ENCODE measurements at places on chromosomes 6 and 20.
A peak's percentile ranks its signal among the peaks of the same experiment; 100 is the strongest.

GRCh38 chr20:43755390-43755789 lies 28.6 kb upstream of the GTSF1L start:
- DNase-seq = no peak

- DNase-seq = no peak
Measured at GRCh38 chr20:18977441-18977840, 163.9 kb downstream of the SCP2D1 start.

DNA sequence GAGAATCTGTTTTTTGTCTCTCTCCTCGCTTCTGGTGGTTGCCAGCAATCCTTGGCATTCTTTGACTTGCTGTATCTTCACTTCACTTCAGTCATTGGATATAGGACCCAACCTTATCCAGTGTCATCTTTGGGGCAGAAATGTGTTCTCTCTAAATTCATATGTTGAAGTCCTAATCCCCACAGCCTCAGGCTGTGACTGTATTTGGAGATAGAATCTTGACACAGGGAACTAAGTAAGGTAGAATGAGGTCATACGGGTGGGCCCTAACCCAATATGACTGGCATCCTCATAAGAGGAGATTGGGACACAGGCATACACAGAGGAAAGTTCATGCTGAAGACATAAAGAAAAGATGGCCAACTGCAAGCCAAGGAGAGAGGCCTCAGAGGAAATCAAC lies 51.9 kb upstream of the TPD52L1 start:
- DNase-seq = no peak

GRCh38 chr6:83514466-83514865 lies 2.1 kb downstream of the PRSS35 start:
- DNase-seq = no peak

- no peak for DNase-seq
Measured at GRCh38 chr20:12728782-12729181, 280.0 kb upstream of the SPTLC3 start.

DNA sequence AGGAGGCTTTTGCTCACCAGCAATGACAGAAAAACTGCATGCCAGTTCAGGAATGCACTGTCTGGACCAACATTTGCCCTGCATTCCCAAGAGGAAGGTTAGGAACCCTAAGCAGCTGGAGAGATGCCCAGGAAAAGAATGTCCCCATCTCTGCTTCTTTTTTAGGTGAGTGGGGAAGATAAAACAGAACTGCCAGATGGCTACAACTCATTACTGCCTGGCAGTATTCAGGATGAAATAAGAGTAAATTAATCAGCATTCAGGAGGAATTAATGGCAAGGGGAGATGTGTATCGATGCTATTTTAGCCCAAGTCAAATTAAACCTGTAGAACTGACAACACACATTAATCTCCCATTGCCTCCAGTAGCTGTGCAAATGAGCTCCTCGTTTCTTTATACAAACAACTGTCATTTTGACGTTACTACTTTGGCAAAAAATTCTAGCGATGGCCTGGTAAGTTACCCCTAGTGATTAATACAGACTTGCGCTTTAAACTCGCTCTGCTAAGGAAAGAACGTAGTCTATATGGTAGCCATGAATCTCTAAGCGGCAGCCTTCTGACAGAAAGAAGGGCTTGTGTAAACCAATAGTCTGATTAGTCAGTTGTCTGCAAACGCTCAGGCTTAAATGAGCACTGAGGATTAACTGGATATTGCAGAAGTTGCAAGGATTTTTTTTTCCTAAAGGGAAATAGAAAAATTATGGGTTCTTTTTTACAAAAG lies 16.7 kb upstream of the SMLR1 start:
- peak; percentile 98 for DNase-seq

DNA sequence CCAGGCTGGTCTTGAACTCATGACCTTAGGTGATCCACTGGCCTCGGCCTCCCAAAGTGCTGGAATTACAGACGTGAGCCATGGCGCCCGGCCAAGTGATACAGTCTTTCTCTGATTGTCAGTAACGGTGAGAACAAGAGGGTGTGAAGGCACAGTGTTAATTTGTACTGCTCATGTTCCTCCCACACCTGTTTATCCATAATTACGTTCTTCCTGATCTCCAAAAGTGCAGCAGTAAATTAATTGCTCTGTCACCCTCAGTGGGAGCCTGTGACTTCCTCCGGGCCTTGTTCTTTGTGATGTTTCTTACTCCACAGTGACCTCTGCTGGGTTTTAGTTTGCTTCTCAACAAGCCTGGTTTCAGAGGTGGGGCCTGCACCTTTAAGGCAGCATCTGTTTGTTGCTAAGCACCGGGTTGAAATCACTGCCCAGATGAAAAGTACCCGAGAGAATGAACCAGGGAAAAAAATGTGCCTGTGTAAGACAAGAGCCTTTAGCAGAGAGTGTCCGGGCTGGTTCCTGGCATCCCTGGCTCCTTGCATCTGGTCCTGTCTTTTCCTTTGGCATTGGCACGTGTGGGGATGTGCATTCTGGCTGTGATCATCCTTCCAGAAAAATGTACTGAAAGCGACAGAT lies 89.1 kb upstream of the CLDN20 start:
- peak; percentile 98 for DNase-seq

DNA sequence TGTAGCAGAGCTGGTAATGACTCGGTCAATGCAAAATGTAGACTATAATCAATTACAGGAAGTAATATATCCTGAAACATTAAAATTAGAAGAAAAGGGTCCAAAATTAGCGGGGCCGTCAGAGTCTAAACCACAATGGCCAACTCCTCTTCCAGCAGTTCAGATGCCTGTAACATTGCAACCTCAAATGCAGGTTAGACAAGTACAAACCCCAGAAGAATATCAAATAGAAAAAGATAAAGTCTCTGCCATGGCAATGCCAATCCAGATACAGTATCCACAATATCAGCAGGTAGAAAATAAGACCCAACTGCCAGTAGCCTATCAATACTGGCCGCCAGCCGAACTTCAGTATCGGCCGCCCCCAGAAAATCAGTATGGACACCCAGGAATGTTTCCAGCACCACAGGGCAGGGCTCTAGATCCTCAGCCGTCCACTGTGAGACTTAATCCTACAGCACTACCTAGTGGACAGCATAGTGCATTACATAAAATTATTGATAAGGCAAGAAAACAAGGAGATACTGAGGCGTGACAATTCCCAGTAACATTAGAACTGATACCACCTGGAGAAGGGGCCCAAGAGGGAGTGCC lies 158.4 kb downstream of the GPX5 start:
- DNase-seq = peak; percentile 59

DNA sequence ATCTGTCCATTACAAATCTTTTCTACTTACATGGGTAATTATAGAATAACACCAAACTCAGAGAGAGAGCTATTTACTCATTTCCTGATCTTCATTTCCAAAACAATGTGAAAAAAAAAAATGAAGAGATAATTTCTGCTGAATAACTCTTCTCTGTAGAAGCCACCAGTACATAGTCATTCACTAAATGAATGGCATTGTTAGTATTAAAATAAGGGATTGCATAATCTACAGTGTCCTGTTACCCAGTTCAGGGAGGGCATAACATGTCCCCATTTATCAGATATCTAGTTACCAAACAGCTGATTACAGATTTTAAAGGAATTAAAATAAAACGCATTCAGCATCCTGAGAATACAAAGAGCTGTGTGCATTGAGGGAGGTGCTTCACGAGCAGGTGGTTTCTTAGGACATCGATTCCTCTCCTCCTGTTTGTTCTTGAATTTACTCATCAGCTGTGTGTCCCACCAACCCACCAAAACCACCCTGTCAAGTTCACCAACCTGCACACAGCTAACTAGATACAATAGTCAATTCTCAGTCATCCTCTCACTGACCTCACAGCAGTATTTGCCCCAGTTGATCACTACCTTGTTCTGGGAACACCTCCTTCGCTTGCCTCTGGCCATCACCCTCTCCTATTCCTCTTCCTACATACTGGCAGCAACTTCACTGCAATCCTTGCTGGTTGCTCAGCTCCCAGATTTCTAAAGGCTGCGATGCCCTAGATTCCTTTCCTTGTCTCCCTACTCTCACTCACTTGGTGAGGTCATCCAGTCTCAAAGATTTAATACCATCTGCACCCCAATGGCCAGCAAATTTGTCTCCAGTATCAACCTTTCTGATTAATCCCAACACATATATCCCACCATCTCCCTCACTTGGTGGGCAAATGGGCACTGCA lies 18.7 kb downstream of the CNKSR3 start:
- no peak for DNase-seq

- DNase-seq = no peak
Measured at GRCh38 chr6:8574749-8575468, 139.6 kb upstream of the SLC35B3 start.

DNA sequence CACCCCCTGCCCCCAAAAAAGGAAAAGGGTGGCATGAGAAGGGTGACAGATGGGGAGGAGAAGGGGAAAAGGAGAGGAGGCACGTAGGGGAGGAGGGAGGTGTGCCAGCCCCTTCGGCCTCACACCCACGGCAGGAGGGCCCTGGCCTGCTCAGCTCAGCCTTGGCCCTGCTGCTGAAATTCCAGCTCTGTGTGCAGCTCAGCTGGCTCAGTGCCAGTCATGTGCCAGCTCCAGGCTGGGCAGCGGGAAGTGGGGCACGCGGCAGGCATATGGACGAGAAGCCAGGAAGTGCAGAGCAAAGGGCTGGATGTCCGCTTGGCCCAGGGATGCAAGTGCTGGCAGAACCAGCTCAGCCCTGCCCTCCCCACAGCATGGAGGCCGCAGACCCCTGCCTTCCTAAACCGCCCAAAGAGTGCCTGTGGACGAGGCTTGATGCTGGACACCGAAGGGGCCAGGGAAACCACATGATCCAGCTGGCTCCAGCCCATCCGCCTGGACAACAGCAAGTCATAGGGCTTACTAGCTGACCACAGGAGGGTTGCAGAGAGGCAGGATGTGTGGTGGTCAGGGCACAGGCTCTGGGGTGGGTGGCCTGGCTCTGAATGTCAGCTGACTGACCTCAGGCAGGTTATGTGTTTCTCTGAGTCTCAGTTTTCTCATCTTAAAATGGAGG lies 60.2 kb downstream of the NOL4L start:
- DNase-seq = peak; percentile 94

GRCh38 chr20:62161347-62161746 lies 17.8 kb downstream of the SS18L1 start:
- no peak for DNase-seq

DNA sequence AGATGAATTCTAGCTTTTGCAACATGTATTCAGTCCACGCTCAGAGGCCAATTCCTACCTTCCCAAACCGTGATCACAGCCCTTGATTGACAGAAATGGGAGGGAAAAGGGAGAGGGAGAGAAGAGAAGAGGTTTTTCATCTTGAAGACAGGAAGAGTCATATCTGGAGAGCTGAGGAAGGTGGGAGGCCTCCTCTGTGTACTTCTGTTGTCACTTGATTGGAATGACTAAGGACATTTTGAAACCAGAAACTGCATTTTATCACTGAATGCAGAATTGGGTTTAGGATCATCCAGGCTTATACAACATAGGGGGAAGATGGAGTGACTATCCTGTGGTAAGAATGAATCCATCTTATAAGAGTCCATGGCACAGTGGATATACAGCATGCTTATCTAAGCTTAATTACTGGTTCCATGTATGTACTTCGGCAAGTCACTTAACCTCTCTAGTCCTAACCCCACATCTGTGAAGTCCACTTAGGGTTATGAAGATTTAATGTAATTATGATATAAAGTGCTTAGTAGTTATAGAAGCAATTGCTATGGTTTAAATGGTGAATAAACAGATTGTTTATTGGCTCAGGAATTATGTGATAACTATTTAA lies 144.0 kb downstream of the BCKDHB start:
- DNase-seq = no peak

- DNase-seq = no peak
Measured at GRCh38 chr6:135920689-135921088, 69.2 kb downstream of the PDE7B start.

GRCh38 chr6:38580030-38580429 lies 59.7 kb downstream of the BTBD9 start:
- DNase-seq = no peak

DNA sequence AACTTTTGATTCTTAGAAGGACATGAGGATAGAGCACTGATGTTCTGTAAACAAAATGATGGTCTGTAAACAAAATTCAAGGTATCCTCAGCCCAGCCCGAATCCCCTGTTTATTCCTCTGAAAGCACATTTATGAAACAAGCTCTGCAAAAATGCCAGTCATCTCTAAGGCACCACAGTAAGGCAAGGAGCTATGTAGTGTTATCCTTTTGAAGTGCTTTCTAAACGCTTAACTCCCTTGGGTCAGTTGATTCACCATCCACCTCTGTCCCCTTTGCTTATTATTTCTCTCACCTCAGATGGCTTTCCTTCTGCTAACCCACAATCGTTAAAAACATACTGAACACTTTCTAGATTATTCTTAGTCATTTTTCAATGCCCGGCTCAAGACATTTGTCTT lies 93.8 kb downstream of the ATXN1 start:
- no peak for DNase-seq

DNA sequence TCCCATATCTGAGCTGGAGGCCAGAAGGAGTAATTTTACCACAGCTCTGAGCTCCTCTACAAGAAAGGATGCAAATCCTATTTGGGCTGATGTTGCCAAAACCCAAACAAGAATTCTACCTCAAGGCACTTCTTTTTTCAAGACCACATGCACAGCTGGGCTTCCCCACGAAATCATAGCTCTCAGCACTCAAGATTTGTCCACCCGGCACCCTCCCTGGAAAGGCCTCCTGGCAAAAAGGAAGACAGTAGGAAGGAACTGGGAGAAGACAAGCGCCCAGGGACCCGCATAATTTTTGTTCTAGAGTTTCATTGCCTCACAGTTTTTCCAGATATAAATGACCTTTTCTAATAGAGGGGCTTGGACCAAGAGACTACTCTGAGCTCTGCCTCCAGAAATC lies 90.5 kb downstream of the BANF2 start:
- no peak for DNase-seq

GRCh38 chr6:134707342-134708031 lies 242.4 kb downstream of the ALDH8A1 start:
- no peak for DNase-seq
